Heart right ventricle (tissue), 16 donors: ENCODE measurements at places on chromosomes 11 and 22. TPM values are rescaled to one million over a fixed set of nuclear protein-coding genes. Genes with fewer than 3 reads are reported as not detected.

- no peak for DNase-seq
Measured at GRCh38 chr22:47228767-47229166, 466.3 kb downstream of the TBC1D22A start.

- no peak for DNase-seq
Measured at GRCh38 chr22:37290737-37291136, 8.4 kb downstream of the CYTH4 start.

KCNK7 gene
- total RNA-seq, result 0.30 TPM

PATE2 gene
- not detected for total RNA-seq

MED15 gene
- 63.7 TPM for total RNA-seq

OR51F1 gene
- not detected for total RNA-seq

DERL3 gene
- total RNA-seq, result 1.3 TPM
